Heart right ventricle (tissue), 16 donors: ENCODE measurements at places on chromosomes 11 and 22.

DNA sequence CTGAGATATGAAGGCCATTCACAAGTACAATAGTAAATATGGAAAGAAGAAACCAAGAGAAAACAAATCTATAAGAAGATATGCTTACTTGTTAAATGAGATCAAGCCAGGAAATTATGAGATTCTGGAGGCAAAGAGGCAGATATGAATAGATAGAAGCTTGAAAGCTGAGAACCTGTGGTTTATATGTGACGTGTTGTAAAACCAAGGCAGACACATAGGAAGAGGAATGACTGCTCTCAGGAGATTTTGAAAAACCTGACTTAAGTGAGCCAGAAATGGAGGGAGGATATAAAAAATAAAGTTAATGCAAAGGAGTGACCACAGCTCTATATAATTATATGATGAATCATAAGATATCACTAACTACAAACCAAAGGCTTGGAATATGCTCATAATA lies 1160.5 kb upstream of the CNTN5 start:
- no peak for DNase-seq

- DNase-seq: no peak
These were observed 35.4 kb downstream of the HORMAD2 start for GRCh38 chr22:30115705-30116104.

DNA sequence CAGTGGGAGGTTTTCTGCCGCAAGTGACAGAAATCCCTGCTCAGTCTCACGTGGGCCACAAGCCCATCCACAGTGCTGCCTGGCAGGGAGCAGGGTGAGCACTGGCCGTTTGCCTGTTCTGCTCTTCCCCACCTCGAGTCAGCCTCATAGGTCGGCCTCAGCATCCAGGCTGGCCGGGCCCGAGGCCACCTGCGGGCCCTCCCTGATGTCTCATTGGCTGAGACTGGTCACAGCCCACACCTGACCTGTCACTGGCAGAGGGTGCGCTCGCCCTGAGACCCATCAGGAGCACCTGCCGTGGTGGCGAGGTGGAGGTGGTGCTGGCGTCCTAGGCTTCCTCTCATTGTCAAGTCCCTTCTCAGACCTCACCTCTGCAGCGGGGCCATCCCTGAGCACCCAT lies 72.1 kb downstream of the ELFN2 start:
- no peak for DNase-seq

DNA sequence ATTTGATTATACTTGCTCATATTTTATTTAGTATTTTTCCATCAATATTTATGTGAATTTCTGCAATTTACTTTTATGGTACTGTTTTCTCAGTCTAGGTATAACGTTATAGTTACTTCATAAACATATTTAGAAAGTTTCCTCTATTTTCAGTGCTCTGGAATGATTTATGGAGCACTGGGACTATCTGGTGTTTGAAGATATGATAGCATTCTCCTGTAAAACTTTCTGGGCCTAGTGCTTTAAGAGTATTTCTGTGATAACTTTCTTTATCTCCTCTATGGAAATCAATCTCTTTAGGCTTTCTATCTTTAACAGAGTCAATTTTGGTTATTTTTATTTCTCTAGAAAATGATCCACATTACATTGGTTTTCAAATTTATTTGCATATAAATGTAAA lies 85.1 kb downstream of the SOX6 start:
- DNase-seq: no peak

DNA sequence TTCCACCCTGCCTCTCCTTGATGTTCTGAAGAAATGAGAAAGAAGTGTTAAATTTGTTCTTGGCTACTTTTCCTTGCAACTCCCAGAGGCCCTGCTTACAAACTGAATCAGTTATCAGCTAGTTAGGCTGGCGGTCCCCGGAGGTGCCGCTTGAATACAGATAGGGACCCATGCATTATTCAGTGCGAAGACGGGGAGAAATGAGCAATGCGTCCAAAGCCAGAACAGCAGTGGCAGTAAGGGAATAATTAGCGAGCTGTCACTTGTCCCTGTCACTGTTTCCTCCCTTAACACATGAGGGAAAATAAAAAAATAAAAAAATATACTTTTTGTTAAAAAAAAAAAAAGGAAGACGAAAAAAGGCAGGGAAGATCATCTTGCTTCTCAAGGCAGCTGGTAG lies 528.1 kb downstream of the MN1 start:
- no peak for DNase-seq

GRCh38 chr11:118901494-118902335 lies 18.0 kb downstream of the CXCR5 start:
- DNase-seq: no peak

- no peak for DNase-seq
These were observed 132.4 kb downstream of the SWAP70 start for GRCh38 chr11:9796266-9796665.

GRCh38 chr11:132895340-132895739 lies 637.0 kb downstream of the OPCML start:
- DNase-seq: no peak

DNA sequence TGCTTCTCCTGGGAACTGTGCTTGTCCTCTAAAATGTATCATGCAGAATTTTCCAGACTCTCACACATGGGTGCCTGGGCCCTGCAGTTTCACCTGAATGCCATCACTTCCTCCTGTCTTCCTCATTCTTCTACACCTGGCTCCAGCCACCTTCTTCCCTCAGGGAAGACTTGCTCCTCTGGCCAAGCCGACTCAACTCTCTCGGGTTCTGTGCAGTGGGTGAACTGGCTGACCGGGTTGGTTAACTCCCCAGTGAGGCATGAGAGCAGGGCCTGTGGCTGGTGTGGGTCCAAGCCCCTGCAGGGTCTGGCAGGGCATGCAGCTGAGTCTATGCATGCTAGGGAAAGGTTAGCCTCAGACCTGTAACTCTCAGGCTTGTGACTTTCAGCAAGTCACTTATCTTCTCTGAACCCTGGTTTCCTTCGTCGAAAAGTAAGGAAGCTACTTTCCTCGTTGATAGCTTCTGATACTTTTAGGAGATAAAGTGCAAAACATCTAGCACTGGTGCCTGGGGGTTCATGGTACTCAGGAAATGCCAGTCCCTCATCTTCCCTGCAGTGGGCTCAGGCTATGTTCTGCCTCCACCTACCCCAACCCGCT lies 11.9 kb downstream of the CD82 start:
- DNase-seq: no peak

- DNase-seq: no peak
These were observed 1.5 kb downstream of the UFD1 start for GRCh38 chr22:19477321-19478044.

GRCh38 chr11:77642228-77642627 lies 4.6 kb upstream of the CLNS1A start:
- no peak for DNase-seq

DNA sequence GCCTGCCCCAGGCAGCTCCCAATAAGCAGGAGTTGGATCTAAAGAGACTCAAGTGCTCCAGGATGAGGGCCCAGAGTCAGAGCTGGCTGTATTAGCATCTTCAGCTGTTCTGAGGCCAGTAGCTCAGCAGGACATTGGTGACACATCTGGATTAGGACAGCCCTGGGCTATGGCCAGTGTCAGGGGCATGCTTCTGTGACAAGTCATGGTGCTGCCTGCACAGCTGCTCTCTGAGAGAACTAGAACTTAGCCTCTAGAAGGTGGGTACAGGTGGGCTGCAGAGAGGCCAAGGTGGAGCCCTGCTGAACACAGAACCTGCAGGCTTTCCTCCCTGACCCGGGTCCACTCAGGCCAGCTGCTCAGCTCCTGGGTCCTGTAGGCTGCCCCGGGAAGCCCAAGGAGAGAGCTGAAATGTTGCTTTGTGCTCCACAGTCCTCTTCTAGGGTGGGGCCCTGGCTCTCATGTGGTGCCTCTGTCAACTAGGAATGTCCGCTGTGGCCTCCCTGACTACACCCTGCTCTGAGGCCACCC lies 426.9 kb downstream of the SOX6 start:
- DNase-seq: no peak

DNA sequence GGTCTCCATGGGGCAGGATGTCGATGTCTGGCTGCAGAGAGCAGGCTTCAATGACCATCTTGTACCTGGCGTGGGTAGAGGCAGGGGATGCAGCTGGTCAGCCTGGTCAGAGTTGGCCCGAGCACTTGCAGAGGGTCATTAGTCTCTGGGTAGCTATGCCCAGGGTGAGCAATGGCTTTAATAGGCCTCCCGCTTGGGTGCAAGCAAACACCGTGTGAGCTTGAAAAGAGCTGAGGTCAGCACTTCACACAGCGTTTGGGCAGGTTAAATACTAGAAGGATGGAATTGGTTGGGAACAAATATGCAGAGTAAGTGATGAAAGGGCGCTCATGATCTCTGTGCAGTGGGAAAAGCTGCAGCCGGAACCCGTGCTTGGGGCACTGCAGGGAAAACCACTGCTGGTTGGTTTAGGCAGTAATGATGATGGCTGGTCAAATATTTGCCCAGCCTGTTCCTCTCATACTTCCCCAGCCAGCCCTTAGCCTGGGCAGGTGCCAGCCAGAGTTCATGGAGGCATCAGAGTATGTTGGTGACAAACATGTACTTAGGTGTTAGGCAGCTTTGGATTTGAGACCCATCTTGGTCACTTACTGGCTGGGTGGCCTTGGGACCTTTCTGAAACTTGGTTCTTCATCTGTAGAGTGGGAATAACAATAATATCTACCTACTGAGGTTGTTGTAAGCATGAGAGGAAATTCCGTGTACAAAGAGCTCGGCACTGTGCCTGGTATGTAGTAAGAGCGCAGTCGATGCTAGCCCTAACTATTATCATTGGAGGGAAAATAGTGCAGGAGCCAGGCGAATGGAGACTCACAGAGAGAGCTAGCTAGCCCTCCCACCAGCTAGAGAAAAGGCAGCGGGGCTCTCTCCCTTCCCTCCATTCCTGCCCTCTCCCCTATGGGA lies 25.2 kb upstream of the KCNJ11 start:
- no peak for DNase-seq

DNA sequence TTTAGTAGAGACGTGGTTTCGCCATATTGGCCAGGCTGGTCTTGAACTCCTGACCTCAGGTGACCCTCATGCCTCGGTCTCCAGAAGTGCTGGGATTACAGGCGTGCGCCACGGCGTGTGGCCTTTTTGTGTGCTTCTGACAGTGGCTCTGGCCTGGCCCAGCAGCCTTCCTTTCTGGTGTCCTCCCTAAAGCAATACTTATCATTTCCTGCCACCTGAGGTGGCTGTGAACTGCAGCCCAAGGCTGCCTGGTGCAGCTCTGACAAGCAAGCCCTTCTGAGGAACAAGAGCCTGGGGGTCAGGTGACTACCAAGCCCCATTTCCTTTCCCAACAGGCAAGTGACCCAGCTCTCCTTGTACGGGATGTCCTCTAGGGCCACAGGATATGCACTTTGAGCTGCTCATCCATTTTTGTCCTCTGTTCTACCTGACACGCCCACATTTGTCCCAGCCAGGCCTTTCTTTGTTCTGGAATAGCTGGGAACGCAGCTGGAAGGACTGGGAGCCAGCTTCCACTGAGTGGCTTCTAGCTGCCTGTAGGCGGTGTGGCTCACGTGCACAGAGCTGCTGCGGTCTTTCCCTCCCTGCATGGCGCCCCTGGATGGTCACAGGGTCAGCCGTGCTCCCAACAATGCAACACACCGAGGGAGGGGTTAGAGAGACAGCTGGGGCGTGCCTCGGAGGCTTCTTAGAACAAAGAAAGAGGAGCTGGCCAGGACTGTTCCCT lies 12.3 kb upstream of the BID start:
- DNase-seq: peak; percentile 83
